Bone marrow (tissue), 2 donors: ENCODE measurements at places on chromosomes 2 and 18.

DNA sequence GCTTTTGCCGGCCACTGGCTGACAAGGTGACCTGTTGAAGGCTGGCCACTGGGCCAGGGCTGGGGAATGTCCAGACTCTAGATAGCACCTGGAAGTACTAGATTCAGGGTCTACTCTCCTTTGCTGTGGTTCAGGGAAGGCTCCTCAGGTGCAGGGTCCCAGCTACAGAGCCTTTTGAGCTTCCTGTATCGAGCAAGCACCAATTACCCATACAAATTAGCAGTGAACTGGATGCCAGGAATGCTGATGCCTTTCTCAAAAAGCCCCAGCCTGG lies 213.4 kb downstream of the CYP26B1 start:
- DNase-seq: no peak

DNA sequence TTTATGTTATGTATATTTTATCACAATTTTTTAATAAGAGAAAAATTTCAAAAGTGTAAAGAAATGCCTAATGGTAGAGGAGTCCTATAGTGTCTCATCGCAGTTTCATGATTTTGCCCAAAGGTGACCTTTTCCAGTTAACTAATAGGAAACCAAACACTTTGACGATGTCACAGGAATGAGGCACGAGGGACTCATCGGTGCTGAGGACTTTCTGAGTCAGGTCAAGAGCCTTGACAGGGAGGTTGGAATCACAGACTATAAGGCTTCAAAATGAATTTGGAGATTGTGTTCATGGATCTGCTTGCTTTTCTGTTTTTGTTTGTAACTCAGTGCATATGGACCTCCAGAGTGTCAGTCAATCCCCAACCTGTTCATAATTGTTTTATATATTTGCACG lies 15.1 kb upstream of the RTTN start:
- DNase-seq: no peak

- DNase-seq: no peak
These were observed 108.5 kb upstream of the COL5A2 start for GRCh38 chr2:189287982-189288521.

DNA sequence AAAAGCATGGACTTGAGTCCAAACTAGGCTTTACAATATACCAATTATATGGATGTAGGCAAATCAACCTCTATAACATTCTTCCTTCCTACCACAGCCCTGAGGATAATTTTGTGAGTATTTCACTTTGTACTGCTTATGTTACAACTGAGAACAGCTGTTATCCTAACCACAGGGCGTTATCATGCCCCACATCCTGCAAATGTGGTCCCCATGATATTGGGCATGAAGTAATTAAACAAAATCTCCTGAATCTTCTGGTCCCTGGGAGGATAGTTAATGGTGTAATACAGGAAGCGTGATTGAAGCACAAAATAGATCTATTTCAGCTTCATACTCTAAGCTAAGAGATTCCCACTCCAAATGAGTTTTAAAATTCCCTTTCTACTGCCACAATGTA lies 223.6 kb downstream of the CDH20 start:
- DNase-seq: no peak

GRCh38 chr18:44911773-44912172 lies 231.1 kb downstream of the SETBP1 start:
- DNase-seq: no peak

DNA sequence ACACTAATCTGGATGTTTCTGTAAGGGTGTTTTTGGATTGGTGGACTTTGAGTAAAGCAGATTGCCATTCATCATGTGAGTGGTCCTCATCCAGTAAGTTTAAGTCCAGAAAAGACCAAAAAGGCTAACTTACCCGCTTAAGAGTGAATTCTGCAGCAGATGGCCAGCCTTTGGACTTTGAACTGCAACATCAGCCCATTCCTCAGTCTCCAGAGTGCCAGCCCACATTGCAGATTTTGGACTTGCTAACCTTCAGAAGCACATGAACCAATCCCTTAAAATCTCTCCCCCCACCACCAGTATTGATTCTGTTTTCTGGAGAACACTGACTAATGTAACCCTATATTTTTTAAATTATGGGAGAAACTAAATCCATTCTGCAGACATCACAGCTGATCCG lies 30.0 kb upstream of the SPATS2L start:
- no peak for DNase-seq

DNA sequence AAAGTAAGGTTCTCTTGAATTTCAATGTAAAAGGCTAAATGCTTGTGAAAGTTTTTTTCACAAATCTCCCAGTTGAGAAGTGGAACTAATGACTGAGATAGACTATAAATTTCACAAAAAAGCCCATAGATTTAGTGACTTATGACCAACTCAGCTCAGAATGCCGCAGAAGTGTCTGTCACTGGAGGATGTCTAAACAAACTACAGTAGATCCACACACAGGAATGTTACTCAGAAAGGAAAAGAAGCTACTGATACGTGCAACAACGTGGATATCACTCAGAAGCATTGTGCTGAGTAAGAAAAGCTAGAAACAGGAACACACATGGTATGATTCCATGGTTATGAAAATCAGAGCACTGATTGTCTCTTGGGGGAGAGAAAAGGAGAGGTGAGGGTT lies 151.9 kb downstream of the DOCK10 start:
- no peak for DNase-seq

- DNase-seq: no peak
These were observed 32.7 kb upstream of the FHL2 start for GRCh38 chr2:105431367-105432043.

DNA sequence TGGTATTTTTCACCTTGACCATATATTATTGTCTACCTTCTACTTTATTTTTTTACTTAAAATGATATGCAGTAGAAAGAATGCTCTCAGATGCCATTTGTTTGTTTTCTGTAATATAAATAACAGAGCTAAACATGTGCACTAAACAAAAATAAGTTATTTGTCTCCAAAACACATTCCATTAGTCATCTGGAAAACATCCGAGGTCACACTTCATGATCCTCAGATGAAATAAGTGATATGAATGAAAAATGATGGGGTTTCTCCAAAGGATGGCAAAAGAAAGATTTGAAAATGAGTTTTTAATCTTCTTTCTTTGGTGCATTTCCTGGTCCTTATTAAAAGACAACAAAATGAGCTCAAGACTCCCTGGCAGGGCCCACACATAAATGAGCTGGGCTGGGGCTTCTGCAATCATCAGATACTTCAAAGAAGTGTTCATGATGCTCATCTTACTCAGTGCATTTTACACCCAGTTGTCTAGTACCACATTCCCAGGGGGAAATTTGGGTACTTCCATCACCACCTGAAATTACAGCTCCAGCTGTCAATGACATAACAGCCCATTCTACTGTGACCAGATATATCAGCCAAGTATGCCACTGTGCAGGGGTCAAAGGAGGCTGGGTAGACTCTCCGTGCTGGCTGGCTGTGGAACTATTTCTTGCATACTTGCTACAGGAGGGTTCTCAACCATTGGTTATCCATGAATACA lies 283.5 kb downstream of the PID1 start:
- no peak for DNase-seq

DNA sequence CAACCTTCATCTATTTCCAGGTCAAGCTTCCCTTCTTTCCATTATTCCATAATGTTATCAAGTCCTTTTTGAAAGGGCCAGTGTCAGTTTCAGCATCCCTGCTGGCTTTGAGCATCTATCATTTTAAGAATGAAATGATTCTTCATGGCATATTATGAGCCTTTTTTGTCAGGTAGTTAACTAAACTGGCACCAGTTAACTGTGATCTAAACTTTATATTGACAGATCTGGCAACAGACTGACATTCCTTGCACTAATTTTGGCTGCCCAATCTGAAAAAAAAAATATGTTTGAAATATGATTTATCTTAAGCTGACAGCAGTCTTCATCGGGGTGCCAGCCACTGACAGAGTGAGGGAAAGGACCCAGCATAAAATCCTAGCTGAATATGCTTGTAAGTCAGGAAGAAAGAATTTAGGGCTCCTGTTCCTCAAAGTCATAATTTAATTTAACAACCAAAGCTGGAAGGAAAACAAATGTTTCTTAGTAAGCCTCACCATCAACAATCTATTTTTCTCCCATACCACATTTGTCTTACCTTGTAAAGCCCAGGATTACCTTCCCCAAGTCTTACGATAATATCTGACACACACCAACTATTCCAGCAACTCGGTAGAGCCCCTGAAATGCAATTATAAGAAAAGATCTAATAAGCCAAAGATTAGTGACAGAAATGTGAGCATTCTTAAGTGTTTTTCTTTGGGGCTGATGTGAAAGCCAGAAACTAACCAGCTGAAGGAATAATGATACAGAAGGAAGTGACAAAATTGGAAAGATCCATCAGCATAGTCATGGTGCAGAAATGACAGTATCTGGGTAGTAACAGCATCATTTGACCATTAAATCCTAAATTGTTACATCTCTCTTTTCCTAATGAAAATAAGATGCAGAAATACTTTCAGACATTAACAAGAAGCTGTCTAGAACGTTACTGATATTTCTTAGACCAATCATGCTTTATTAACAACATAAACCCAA lies 228.1 kb downstream of the RBM43 start:
- DNase-seq: no peak

DNA sequence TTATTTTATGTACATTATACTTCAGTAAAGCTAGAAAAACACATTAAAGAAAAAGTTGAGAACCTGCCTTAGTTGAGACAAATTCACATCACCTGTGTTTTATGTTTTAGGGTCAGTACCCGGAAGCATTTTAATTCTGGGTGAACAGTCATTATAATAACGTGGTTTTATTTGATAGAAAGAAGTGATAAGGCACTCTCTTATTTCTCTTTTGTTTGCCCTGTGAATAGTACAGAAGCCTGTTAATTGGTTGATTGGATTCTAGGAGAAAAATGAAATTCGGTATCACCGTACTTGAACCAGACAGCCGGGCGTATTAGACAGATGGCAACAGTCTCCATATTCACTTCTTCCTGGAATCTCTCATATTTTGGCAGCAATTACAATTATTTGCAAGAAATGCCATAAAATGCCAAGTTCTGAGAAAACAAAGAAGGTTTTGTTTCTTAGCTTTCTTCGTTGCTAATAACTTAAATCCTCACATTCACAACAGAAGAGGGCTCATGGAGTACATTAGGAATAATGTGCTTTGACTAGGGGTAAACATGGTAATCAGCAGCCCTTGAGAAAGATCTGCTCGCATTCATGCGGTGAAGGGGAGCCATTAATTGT lies 168.7 kb upstream of the RASGRP3 start:
- DNase-seq: no peak

DNA sequence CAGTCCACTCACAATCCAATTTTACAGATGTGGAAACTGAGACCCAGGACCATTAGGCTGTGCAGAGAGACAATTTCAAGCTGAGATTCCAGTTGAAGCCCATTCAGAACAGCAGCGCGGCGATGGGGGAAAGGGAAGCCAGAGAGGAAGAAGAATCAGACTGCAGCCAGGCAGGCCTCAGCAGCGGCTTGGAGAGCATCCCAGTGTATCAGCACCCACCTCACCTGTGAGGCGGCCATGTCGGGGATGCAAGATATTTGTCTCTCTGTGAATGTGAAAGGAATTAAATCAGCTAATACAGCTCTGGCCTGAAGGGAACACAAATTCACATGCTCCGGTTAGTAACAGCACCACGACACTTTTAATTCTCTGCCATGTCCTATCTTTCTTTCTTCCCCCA lies 198.0 kb upstream of the SOX11 start:
- no peak for DNase-seq

DNA sequence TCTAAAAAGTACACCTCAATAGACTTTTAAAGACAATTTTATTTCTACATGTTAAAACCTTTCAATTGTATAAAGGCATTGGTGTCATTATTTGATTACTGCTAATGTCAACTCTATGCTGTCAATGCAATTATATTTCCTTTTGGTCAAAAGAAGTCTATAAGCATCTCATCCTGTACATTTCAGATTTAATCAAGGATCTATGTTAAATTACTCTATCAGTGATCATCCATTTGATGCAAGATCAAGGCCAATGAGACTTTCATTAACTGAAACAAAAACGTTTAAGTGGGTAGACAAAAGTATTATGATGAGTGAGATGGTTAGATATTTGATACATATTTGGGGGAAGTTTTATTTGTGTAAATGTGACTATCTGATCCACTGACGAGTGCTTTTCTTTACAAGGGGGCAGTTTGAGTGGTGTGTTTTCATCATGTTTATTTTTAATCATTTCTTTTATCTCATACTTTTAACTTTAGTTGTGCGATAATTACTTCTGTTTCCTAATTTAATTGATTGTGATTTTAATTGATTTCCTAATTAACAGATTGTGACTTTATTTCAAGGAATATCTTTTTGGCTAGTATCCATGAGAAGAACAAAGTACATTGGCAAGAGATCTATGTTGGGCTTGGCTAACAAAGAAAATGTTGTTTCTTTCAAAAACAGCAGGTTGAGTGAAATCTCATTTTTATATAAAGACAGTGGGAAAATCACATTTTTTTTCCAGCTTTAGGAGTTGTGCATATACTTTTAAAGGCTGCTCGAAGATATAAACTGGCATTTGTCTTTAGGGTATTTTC lies 1.1 kb downstream of the ARHGAP28 start:
- DNase-seq: no peak

DNA sequence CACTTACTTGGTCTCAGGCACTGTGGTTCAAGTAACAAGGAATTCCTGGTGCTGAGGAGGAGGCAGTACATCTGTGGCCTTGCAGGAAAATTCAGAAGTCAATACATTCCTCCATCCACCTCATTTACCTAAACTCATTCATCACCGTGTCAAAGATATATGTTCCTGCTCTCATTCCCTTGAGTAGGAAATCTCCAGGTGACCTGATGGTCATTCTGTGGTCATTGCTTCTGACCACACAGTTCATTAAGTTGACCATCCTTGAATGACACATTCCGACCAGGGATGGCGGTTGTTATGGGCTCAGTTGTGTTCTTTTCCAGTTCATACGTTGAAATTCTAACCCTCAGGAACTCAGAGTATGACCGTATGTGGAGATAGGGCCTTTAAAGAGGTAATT lies 2.1 kb upstream of the STK17B start:
- no peak for DNase-seq

- no peak for DNase-seq
These were observed 9.2 kb downstream of the HS6ST1 start for GRCh38 chr2:128309280-128310093.

DNA sequence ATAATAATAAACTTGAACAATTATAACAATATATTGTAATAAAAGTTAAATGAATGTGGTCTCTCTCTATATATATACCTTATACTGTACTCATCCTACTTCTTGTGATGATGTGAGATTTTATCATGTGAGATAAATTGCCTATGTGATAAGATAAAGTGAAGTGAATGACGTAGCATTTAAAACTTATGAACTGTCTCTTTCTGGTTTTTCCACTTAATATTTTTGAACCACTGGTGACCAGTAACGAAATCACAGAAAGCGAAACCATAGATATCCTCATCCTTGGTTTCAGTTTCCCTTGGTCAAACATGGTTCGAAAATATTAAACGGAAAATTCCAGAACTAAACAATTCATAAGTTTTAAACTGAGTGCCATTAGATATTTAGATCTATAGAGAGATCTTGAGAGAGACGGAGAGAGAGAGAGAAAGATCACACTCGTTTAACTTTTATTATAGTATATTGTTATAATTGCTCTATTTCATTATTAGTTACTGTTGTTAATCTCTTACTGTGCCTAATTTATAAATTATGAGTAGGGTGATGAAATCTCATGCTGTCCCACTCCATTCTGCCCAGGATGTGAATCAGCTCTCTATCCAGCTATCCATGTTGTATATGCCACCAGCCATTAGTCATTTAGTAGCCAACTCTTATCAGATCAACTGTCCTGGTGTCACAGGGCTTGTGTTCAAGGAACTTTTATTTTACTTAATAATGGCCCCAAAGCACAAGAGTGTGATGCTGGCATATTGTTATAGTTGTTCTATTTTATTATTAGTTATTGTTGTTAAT lies 156.8 kb downstream of the THADA start:
- DNase-seq: no peak
